ENCODE measurements at places on chromosomes 11 and 22.

DNA sequence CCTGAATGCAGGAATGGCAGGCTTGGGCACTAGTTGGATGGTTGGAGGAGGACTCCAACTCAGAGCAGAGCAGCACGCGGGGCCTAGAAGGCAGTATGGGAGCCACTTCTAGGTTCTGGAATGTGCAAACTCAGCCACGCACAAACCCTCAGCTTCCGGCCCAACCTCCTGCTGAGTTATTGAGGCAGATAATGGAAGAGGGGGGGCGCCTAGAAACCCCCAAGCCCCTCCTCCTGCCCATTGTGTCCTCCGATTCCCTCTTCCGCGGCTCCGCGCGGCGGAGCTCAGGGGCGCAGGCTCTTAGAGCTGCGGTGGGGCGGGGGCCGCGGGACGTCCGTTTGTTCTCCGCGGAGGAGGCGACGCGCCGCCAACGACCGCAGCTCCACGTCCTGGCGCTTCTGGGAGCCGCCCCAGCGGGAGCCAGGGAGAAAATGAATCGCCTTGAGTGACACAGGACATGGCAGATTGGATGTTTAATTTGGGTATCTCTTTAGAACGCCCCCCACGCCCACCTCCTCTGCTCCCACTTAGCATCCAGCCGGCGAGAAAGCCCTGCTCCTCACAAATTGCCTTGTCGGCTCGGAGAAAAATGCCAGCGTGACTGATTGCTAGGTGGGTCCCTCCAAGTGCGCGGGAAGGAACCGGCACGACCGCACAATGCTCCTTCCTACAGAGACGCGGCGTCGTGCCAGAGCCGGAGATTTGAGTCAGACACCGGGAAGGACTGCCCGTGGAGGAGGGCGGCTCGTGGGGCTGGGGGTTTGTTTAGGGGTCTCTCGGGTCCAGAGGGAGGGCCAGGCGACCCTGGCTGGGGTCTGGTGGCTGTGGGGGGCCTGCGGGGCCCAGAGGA, 144.6 kb downstream of the NECTIN1 start:
- no peak for DNase-seq

DNA sequence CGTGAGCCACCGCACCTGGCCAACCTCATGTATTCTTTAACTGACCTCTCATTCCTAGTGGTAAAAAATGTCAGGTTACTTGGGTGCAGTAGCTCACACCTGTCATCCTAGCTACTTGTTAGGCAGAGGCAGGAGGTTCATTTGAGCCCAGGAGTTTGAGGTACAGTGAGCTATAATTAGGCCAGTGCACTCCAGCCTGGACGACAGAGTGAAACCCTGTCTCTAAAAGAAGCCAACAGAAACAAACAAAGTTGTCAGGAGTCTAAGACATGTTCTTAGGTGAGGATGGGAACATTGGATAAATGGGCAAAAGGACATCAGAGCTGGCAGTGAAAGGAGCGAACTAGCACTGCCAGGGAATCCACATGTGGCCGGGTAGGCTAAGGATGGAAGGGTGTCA, 18.1 kb downstream of the MADD start:
- DNase-seq = no peak

GRCh38 chr11:129705933-129706332, 109.7 kb upstream of the TMEM45B start:
- no peak for DNase-seq

- DNase-seq = no peak
Measured at GRCh38 chr11:61969391-61969758, 1.9 kb upstream of the FTH1 start.

- no peak for DNase-seq
Measured at GRCh38 chr22:47592791-47593190, 830.3 kb downstream of the TBC1D22A start.
